ENCODE measurements at places on chromosomes 7 and 10.

DNA sequence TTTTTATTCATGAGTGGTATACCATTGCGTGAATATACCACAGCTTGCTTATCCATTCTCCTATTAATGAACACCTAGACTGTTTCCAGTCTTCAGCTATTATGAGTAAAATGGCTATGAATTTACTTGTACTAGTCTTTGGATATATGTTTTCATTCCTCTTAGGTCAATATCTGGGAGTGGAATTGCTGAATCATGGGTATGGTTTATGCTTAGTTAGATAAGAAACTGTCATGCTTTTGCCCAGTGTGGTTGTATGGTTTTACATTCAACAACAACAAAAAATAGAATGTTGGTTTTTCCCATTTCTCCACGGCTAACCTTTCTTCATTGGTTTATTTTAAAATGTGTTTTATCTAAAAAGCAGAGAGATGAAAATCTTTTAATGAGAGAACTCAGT lies 308.3 kb downstream of the PHF14 start:
- DNase-seq, result no peak

DNA sequence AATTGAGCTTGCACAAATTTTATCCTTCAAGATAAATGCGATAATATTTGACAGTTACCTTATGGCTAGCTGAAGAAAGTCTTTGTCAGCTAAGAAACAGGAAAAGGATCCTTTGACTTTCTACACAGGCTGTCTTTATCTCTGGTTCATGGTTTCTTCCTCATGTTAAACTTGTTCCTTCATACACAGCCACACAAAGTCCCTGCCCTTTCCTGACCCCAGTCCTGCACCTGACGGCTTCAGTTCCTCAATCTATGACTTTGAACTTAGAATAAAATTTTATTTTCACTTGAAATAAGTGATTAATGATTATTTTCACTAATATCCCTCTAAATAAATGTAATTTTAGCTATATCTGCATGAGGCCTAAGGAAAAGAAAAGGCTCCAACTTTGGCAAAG lies 77.8 kb upstream of the PRSS1 start:
- DNase-seq, result no peak

- no peak for DNase-seq
Measured at GRCh38 chr10:33800986-33801385, 466.5 kb upstream of the NRP1 start.

DNA sequence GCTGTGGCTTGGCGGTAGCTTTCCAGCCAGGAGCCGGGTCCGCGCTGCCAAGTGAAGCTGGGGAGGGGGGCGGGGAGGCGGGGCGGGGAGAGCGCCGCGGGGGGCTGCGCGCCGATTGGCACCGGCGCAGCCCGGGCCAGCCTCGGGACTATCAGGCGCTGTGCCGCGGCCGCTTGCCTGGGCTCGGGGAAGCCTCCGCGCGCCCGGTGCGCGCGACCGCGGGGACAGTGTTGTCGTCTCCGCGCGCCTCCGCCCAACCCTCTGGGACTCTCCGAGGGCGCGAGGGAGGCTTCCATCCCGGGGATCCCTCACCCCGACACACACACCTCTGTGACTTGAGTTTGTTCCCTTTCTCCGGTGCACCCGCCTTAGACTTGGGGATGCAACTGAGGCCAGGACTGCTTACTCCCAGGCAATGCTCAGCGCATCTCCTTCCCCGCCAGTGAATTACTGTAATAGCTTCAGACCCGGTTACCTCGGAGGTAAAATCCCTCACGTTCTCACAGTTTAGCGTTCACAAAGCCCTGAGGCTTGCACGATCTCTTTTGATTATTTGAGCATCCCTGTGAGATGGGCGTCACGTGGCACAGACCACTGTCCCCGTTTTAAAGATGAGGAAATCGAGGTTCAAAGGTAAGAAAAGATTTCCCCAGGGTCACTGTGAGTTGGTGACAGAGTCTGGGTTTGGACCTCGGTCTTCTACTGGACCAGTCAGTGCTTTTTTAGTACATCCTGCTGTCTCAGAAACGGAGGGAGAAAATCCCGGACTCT lies at the start of gene NKX1-2:
NKX1-2 (minus strand) TSS at position 24 of the 771 bp plus-strand sequence. CDS start 92 bp downstream, outside the sequence.
- no peak for DNase-seq

DNA sequence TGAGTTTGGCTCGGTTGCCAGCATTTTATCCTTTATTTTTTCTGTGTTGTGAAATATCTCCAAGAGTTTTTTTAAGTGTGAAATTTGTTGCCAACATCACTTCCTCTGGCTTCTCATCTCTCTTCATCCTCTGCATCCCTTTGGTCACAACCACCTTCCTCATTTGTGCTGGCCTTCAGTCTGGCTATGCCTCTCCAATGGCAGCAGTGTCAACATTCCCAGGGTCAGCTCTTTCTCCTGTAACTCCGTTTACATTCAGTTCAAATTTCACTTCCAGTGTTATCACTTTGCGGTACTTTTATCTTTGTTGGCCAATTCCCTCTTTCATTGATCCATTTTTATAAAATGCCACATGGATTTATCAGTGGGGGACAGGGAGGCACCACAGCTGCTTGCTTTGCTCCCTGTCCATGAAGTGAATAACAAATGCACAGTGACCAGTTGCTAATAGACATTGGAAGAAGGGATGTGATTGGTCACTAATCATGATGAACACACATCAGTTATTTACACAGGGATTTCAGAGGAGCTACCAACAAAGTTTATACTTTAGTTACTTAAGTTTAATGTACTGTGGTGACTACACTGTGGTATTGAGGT lies 311.4 kb upstream of the LRGUK start:
- DNase-seq, result no peak

DNA sequence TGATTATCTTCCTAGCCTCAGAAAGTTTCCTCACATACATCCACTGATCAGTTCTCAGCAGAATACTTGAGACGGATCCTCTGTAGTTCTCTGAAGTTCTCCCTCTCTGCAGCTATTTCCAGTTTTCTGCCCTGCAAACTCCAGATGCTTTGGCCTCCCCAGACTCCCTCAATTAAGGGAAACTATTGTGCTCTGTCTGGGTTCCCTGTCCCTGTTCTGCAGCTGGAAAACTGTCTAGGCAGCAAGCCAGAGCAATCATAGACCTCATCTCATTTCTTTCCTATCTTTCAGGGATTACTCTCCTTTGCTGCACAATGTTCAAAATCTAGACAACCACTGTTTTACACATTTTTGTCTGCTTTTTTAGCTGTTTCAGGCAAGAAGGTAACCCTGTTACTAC lies 9.2 kb downstream of the MICU1 start:
- no peak for DNase-seq

DNA sequence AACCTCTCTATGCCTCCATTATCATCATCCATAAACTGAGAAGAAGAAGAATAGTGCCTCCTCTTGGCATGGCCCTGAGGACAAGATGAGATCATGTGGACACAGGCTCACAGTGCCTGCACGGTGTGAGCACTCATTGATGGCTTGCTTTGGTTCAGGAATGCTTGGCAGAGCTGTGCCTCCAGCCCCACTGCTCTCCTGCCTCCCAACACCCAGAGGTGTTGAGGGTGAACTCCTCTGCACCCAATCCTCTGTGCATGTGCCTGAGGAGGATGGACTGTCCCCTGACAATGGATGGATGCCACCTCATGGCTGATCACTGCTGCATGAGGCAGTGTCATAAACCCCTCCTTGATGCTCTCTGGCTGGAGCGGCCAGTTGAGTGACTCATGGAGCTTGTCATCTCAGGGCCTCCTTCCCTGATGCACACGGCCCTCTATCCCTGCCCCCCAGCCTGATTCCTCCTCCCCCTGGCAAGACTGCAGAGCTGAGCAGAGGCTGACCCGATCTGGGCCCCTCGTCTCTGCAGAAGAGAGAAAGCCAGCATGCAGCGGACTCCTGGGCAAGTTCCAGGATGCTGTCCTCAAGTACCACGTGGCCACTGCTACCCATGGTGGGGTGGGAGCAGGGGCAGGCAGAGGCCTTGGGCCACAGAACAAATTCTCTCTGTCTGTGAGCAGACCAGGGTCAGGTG lies 136.3 kb downstream of the KCNMA1 start:
- DNase-seq, result no peak

GRCh38 chr10:103789771-103790201 lies 65.6 kb downstream of the SH3PXD2A start:
- DNase-seq, result no peak

- DNase-seq, result no peak
Measured at GRCh38 chr10:124259139-124259825, 159.4 kb downstream of the OAT start.

GRCh38 chr10:88033385-88033784 lies 170.0 kb downstream of the PTEN start:
- DNase-seq, result no peak

- DNase-seq, result no peak
Measured at GRCh38 chr7:135681762-135682161, 19.4 kb downstream of the STMP1 start.

DNA sequence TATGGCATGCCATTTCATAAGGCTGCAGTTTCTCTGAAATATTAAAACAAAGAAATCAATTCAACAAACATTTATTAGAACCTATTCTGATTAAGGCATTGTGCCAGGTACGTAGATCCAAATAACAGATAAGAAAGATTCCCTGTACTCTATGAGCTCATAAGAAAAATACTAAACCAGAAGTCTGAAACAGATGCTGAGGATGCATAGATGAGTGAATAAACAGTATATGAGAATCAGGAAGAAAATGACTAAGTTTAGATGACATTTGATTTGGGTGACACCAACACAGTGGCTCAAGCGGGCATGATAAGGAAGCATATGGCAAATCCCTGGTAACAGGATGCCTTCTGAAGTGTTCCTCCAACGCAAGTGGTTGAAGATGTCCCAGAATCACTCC lies 477.2 kb downstream of the PARD3 start:
- no peak for DNase-seq

Measured in activated CD4-positive, CD25-positive, alpha-beta regulatory T cell (primary cell).